D341Med (cell line): ENCODE measurements at places on chromosomes 2 and 18.

GRCh38 chr2:96099861-96100798, 16.2 kb downstream of the ADRA2B start:
- peak; percentile 22 for DNase-seq

DNA sequence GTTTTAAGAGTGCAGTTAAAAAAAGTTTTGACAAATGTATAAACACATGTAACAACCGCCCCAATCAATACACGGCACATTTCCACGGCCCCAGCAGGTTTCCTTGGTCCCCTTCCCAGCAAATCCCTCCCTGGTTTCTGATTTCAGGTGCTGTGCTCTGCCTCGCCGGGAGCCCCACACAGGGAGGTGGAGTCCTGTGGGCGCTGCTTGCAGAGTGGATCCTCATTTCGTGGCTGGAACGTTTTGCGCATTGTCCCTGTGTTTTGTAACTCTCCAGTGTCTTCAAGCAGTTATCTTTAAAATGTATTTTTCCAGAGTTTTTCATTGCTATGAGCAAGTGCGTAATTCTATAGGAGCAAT, 124.8 kb downstream of the GALR1 start:
- DNase-seq: no peak

GRCh38 chr18:65464361-65464760, 286.5 kb upstream of the CDH7 start:
- DNase-seq: no peak

DNA sequence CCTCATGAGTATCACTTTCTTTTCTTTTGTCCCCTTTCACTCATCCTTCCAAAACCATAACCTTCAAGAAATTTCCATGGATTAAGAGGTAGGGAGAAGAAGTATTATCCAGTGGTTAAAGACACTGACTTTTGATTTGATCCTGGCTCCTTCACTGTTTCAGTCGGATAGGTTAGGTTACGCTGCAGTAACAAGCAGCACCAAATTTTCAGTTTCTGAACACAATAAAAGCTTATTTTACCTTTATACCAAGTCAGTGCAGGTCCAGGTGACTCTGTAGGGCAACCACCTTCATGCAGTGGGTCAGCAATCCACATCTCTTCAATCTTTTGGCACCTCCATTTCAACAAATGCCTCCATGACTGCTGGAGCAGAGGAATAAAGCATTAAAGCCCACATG, 15.0 kb upstream of the MARCHF4 start:
- DNase-seq: no peak

DNA sequence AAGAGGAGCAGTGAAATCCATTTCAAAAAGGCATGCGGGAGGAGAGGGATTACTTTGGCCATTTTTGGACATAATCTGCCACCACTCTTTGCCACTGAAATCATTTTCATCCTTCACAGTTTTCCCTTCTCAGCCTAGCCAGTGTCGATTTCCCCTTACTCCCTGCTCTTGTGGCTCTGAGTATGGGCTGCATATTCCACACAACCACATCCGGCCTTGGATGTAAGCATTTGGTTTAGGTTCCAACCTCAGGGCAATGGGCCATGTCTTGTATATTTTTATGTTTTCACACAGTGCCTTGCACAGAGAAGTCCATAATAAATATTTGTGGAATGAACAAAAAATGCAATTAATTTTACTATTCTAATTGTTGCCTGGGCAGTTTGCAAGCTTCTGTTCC, 7.7 kb upstream of the SERPINE2 start:
- no peak for DNase-seq

DNA sequence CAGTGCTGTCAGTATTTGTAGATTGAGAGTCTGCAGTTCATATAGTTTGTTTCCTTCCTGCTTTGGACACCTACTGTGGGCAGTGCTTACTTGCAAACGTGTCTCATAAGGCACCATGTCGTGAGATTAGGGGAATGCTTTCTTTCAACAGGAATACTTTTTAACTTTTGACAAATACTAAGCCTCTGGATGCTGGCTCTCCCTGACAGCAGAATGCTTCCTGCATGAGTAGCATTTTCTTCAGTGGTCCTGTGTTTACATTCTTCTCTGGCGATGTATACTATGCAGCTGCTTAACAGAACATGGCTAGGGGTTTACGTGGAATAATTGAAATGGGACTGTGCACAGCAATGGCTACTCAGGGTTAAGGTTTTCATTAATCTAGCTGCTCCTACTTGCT, 807.5 kb downstream of the MBD2 start:
- no peak for DNase-seq

DNA sequence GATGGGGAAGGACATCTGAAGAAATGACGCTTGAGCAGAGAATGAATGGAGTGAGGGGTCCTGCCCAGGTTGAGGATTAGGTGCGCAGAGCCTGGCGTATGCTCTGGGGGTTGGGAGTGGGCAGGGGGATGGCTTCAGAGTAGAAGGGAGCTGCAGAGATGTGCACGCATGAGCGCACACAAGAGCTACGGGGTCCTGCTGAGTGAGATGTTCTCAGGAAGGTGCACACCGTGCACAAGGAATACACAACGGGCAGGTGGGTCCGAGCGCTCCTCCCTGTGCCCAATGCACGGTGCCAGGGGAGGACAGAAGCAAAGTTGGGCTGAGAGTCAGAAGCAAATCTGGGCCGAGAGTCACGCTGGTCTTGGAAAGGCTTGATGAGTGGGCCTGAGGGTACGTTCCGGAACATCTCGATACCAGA, 25.5 kb downstream of the TWIST2 start:
- DNase-seq: no peak

GRCh38 chr2:239468491-239469105, 67.8 kb upstream of the HDAC4 start:
- no peak for DNase-seq
